ENCODE measurements at places on chromosomes 13 and 19.

GRCh38 chr13:52978989-52979388, 49.6 kb upstream of the OLFM4 start:
- no peak for DNase-seq

DNA sequence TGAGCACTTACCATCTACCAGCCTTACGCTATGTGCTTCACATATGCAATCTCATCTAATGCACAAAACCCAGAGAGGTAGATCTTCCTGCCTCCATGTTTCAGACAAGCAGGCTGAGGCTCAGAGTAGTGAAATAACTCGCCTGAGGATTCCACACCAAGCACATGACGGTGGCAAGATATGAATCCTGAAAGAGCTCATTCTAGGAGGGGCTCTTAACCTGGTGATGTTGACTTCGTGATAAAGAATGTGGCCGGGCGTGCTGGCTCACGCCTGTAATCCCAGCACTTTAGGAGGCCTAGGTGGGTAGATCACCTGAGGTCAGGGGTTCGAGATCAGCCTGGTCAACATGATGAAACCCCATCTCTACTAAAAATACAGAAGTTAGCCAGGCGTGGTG, 5.0 kb downstream of the NOVA2 start:
- no peak for DNase-seq

DNA sequence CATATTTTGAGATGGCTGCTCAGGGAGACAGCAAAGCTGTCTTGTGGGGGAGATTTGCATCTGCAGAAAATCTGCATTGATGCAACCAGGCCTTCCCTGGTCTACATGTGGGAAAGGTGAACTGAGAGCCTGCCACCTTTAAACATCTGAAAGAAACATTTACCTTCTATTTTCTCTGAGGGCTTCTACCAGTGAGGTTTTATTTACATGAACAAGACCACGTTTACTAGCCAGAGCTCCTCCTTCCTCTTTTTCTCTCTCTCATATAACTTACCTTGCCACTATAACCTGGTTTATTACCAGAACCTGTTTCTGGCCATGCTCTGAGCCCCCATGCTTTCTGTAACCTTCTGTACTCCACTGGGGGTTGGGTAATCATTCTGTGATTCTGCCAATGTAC, 14.4 kb upstream of the RUBCNL start:
- DNase-seq, result no peak

GRCh38 chr19:33698576-33699435, 77.1 kb downstream of the CHST8 start:
- no peak for DNase-seq

DNA sequence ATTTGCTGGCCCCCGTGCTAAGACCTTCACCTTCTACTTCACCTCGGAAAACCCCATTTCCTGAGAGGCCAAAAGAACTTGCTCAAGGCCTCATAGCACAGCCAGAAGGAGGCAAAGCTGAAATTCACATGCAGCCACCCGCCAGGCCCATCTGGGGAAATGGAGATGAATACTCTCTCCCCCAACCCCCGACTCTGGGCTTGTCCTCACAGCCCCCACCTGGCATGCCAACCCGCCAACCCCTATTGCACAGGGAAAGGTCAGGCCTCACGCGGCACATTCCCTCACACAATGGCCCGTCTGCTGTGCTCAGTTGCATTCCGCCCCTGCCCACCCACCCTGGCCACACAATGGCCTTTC, 3.2 kb downstream of the PRX start:
- DNase-seq, result no peak

DNA sequence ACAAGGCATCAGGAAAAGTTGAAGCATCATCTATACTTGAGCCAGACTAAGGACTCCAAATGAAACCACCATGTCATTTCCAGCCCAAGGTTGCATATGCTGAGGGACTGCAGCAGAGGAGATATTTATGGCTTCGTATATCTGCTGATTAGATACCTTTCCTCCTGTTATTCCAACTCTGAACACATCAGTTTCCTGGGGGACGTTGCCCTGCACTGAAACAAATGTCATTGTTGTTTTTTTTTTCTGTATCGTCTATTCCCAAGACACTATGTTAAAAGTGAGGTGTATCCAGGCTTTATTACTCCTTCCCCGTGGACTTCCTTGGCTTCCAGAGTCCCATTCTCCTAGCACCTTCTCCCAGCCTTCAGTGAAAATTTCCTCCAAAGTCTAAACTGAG, at the start of gene OR7A17:
Gene OR7A17 (minus strand): TSS at position 101 of the 400 bp plus-strand sequence. CDS start 4,777 bp downstream, outside the sequence.
- no peak for DNase-seq

GRCh38 chr19:8609279-8610040, 1.1 kb downstream of the ADAMTS10 start:
- DNase-seq, result peak; percentile 68

DNA sequence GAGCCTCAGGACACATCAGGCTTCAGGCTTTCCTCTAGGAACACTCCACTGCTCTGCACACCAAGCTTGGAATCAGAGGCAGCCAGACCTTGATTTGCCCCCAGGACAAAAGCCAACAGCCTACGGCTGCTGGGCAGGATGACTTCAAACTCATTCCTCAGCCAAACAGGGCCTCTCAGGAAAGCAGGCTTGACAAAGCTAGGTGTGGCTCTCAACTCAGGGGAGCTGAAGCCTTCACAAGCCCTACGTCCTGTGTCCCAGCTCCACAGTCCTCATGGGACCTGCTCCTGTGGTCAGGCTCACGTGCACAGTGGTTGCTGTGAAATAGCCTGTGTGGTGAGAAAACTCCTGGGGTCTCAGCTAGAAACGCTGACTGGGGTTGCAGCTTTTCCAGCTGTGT, 398.9 kb upstream of the ZNF507 start:
- no peak for DNase-seq

DNA sequence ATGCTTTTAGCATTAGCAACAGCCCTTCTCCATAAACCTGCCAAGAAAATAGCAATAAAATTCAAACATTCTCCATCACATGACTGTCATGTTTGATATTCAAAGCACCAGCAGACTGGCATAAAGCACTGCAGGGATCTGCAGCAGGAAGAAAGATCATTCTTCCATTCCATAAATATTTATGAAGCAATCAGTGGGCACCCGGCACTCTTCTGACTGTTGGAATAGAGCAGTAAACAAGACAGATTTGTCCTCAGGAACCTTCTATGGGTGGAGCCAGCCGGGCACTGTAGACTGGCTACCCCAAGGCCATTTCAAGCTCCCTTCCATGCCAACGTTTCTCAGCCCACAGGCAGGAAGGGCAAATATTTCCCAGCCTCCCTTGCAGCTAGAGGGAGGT, 25.5 kb downstream of the PLA2G4C start:
- no peak for DNase-seq

- DNase-seq, result peak; percentile 98
Observed at GRCh38 chr19:49590071-49590970, 661 bp upstream of the PRR12 start.

DNA sequence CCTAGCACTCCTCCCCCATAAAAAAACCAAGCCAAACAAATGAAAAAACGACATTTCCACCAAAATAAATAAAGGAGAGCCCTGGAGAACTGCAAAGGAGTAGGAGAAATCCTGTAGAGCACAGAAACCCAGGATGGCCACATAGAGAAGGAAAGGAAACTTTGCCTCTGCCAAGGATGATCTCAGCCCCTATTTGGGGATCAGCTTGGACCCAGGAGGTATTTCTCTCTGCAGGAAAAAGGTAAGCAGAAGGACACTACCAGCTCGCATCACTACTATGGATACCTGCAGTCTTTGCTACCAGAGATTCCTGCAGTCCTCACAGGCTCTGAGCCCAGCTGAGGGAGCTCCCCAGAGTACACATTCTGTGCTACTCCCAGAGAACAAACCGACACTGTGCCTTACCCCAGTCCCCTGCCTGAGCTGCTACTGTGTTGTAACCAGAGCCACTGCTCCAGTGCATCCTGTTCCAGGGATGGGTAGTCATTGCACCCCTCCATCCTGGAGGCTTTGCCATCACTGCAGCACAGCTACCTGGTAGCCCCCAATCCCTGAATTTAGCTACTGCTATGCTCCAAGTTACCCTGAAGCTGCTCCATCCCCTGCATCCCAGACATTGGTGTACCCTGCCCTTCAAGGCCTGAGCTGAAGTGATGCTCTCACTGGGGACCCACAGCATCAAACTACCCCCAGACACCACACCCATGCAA, 41.7 kb downstream of the VWA8 start:
- no peak for DNase-seq

- DNase-seq, result peak; percentile 72
Observed at GRCh38 chr19:36973021-36973843, 57.1 kb downstream of the ZNF568 start.

GRCh38 chr13:52599037-52599847, 43.0 kb upstream of the HNRNPA1L2 start:
- no peak for DNase-seq

GRCh38 chr13:91308299-91308698, 39.2 kb upstream of the MIR17HG start:
- DNase-seq, result no peak

GRCh38 chr13:59691501-59692066, 472.1 kb downstream of the DIAPH3 start:
- DNase-seq, result no peak

GRCh38 chr19:41999071-41999877, 5.2 kb upstream of the ATP1A3 start:
- DNase-seq, result no peak

DNA sequence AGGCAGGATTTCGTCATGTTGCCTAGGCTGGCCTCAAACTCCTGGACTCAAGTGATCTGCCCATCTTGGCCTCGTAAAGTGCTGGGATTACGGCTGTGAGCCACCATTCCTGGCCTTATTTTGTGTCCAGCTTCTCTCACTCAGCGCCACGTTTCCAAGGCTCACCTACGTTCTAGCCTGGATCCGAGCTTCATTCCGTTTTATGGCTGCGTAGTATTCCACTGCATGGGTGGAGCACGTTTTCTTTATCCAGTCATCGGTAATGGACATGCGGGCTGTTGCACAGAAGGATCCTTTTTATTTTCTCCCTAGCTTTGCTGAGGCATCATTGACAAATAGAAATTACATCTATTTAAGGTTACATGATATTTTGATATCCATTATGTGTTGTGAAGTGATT, 16.6 kb downstream of the ADGRL1 start:
- no peak for DNase-seq

DNA sequence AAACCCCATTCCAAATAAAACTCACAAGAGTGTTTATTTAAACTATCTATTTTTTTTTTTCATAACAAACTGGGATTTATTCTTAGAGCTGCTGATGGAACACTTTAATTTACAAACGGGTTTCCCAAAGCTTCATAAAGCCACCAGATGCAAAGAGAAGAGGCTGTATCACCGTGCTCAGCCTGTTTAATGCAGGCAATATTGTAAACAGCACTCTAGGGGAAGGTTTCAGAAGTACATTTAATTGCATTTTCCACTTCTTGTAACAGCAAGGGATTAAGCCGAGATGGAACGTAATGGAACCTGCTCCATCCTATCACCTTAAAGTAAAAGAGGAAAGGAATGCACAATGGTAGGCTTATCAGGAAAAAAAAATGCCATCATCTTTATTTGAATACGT, 550.6 kb upstream of the ARGLU1 start:
- DNase-seq, result no peak

DNA sequence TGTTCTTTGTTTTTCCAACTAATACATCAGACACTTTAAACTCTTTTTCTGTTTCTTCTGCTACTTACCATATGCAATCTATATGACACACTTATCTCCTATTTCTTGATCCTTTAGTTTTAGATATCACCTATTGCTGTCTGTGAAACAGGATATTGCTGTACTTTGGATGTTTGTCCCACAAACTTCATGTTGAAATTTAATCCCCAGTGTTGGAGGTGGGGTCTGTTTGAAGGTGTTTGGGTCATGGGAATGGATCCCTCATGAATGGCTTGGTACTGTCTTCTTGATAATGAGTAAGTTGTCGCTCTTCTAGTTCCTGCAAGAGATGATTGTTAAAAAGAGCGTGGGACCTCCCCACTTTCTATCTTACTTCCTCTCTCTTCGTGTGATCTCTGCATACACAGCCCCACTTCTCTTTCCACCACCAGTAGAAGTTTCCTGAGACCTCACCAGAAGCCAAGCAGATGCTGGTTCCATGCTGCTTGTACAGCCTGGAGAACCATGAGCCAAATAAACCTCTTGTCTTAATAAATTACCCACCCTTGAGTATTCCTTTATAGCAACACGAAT, 244.2 kb downstream of the NHLRC3 start:
- no peak for DNase-seq

DNA sequence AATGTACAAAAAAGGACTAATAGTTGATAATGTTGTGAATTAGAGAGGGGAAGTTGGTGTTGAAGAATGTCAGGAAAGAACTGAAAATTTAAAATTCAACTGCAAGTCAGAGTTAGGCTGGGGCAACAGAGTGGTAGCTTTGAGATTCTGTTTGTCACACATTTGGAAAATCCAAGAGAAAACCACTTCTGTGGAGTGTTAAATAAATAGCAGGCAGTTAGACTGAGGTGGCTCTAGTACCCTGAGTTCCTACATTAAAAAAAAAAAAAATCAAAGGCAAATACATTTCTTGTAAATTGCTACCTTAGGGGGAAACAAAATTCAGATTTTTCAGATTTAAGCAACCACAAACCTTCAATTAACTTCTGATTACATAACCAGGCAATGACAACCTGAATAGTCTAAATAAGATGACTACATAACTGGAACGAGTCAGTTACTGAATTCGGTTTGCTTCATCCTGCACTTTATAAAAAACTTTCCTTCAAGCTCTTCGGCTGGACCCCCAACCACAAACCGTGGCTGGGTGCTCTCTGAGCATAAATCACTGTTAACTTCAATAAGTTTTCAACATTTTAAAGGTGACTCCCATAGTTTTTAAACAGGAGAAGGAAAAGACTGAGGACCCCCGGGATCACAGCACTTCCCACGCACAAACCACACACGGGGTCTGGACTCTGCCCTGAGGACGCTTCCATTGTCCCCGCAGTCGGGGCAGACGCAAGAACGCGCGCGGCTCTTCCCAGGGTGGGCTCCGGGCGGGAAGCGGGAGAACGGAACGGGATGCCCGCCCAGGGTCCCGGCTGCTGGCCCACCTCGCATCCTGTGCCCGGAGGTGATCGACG, 725 bp downstream of the ZNF682 start:
- DNase-seq, result peak; percentile 2

- no peak for DNase-seq
Observed at GRCh38 chr19:19315444-19315843, 4.9 kb downstream of the SUGP1 start.

- DNase-seq, result no peak
Observed at GRCh38 chr13:55554741-55555140, 1586.0 kb upstream of the PRR20A start.

DNA sequence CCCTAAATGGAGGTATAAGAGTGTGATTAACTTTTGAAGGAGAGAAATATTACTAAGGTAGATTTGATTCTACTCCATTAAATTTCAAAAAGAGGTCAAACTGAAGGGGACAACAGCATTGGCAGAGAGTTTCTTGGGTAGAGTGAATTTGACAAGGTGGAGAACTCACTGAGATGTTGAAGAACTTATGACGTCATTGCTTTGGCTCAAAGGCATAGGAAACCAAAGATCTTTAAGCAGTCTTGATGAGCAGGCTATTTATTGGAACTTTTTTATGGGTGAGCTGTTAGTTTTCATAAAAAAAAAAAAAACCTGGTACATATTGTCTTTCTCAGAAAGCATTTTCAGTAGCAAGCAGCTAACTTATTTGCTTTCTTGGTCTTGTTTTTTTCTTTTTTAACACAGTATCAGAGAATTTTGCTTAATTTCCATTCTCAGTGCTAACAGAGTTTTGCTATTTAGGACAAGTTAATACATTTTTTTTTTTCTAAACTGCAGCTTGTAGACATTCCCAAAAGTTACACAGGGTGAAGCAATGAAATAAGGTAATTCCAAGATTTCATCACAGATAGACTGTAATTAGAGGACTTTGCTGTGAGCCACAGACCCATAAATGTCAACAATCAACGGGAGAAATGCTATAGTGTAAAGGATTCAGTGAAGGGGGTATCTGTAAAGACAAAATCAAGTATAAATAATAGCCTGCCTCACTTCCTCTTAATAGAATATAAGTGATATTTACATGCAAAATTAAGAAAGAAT, 412.2 kb upstream of the KLHL1 start:
- no peak for DNase-seq
